ENCODE measurements at places on chromosomes 7 and 10. TPM values are rescaled to one million over a fixed set of nuclear protein-coding genes. Genes with fewer than 3 reads are reported as not detected.
A peak's percentile ranks its signal among the peaks of the same experiment; 100 is the strongest.

FXYD4 gene
- 3.1 TPM for total RNA-seq

DNA sequence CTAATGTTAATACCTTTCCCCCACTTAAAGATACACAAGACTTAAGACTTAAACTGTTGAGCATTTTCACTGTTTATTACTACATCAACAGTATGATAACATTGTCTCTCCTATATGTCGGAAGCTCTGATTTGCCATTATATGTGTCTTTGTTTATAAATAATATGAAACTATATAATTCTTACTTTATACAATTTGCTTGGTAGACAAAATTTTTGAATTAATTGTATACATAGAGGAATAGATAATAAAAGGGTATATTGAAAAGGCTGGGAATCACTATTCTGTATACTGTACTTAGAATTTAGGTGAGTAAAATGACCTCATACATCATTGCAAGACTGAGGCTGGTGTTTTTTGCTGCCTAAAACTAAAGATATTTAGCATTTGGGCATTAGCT, 82.1 kb upstream of the HDAC9 start:
- no peak for DNase-seq

GRCh38 chr10:29355411-29355991, 66.6 kb downstream of the LYZL1 start:
- no peak for DNase-seq

DNA sequence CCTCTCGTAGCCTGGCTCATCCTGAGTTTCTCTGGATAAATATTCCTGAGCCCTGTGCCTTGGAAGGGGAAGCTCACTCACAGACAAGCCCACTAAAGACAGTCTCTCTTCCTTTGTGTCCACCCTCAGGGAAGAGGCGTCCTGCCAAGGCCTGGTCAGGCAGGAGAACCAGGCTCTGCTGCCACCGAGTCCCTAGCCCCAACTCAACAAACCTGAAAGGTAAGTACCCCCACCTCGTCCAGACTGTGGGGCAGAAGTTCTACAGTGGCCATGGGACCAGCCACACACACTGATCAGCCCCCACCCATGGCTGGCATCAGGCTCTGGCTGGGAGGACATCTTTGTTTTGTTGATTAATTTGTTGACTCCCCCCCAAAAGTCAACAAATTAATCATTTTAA, 2.8 kb downstream of the GPR15LG start:
- peak; percentile 24 for DNase-seq

GRCh38 chr10:117167789-117168674, 29.3 kb upstream of the KCNK18 start:
- DNase-seq = peak; percentile 85

- DNase-seq = no peak
Observed at GRCh38 chr10:122877264-122877663, 2.1 kb downstream of the FAM24B start.

DNA sequence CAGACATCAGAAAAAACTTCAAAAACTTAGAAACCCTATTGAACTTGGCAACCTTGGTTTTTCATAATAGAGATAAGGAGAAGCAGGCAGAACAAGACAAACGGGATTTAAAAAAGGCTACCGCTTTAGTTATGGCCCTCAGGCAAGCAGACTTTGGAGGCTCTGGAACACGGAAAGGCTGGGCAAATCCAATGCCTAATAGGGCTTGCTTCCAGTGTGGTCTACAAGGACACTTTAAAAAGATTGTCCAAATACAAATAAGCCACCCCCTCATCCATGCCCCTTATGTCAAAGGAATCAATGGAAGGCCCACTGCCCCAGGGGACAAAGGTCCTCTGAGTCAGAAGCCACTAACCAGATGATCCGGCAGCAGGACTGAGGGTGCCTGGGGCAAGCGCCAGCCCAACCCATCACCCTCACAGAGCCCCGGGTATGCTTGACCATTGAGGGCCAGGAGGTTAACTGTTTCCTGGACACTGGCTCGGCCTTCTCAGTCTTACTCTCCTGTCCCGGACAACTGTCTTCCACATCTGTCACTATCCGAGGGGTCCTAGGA, 115.3 kb downstream of the NRCAM start:
- no peak for DNase-seq

ACTL6B gene
- 2.4 TPM for total RNA-seq

- DNase-seq = no peak
Observed at GRCh38 chr10:46289209-46289810, 2.5 kb downstream of the ANTXRL start.

CXCL12 gene
- 137 TPM for total RNA-seq

DNA sequence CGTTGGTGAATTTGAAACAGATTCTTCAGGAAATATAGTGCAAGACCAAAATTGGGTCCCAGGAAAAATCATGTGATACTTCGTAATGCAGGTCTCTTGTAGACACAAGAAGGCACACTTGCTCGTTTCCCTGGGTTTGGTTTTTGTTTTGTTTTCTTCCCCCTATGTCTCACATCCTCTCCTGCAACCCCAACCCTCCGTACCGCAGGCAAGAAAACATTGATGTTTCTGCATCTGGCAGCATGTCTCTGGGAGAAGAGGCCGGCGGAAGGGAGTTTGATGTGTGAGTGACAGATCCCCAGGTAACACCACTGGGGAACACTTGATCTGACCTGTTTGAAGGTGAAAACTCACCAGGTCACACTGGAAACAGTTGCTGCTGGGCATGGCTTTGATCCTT, 718.5 kb downstream of the AUTS2 start:
- no peak for DNase-seq

DNA sequence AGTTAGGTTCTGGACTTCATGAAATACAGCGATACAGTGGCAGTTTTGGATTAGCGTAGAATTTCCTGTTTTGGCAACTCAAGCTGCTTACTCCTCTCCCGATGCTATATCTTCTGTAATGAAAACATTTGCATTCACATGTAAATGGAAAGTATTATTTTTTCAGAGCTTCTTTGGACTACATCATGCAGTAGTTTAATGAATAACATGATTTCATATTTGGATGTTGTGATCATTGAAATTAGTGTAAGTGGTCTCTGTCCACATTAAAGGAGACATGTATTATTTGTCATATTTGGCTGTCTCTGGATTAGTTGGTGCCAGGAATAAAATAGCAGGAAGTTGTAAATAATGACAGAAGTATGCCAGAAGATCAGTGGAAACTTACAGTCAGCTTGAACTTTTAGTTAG, 331.6 kb downstream of the GFRA1 start:
- no peak for DNase-seq

GRCh38 chr10:110625356-110625894, 18.7 kb upstream of the RBM20 start:
- no peak for DNase-seq

- peak; percentile 45 for DNase-seq
Observed at GRCh38 chr10:129402459-129402858, 64.6 kb upstream of the MGMT start.

DNA sequence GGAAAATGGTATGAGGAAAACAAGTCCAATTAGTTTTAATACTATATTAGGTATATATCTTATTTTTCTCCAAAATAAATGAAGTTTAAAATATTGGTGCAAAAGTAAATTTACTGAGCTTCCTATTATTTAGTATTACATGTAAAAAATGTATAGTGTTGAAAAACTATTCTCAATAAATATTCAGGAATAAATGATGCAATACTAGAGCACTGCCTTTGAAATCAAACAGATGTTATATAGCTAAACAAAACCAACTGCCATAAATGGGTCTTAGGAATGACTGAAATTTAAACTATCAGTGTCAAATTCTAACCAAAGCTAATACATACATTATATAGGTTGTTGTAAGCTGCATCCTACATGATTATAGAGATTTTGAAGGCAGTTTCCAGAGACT, 1434.0 kb upstream of the LRRTM3 start:
- DNase-seq = no peak

GRCh38 chr7:63900394-63901203, 98.0 kb upstream of the ZNF722 start:
- DNase-seq = no peak

GRCh38 chr7:5701085-5701914, 80.2 kb downstream of the RNF216 start:
- no peak for DNase-seq

CLDN4 gene
- total RNA-seq = 787 TPM

DNA sequence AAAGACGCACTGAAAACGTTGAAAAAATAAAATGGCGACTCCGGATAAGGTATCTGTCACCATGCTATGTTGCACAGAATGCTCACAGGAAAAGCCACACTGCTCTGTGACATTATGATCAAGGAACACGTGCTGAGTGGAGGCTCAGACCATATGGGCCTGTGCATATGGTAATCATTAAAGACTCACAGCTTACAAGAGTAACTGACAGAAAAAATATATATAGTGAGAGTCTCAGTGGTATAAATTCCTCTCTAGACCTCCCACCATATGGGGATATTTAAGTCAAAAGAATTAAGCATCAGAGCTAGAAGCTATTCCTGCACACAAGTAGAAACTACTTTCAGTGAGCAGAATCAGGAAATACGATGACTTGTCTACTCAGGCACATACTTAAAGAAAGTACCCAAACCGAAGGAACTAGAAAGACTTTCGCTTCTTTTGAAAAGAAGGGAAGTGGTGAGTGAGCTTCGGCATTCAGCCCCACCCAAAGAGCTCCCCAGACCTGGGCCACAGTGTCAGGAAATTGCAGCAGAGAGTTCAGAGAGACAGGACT, 65.1 kb upstream of the MPP7 start:
- DNase-seq = no peak

CC2D2B gene
- 0.34 TPM for total RNA-seq

DNA sequence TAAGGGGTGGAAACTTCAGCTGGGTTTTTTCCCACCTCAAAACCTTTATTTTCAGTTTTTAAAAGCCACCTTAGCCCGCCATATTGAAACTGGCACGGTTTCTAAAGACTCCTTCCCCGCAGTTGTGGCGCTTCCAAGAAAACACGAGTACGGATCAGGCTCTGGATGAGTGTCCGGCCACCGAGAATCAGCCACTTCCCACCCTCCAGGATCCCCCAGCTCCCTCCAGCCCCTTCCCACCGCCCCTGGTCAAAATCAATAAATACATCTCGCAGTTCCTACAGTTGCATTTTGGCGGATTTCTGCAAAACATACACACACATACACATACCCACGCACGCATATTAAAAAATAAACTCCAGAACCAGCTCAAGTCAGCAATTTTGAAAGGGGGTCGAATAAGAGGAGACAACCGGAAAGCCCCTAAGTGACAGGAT, 1.1 kb downstream of the SFMBT2 start:
- DNase-seq = no peak

LMOD2 gene
- total RNA-seq = 0.19 TPM
